ENCODE measurements at places on chromosomes 1 and 21.

GRCh38 chr1:46637444-46638083 lies 21.0 kb upstream of the MOB3C start:
- no peak for DNase-seq

DNA sequence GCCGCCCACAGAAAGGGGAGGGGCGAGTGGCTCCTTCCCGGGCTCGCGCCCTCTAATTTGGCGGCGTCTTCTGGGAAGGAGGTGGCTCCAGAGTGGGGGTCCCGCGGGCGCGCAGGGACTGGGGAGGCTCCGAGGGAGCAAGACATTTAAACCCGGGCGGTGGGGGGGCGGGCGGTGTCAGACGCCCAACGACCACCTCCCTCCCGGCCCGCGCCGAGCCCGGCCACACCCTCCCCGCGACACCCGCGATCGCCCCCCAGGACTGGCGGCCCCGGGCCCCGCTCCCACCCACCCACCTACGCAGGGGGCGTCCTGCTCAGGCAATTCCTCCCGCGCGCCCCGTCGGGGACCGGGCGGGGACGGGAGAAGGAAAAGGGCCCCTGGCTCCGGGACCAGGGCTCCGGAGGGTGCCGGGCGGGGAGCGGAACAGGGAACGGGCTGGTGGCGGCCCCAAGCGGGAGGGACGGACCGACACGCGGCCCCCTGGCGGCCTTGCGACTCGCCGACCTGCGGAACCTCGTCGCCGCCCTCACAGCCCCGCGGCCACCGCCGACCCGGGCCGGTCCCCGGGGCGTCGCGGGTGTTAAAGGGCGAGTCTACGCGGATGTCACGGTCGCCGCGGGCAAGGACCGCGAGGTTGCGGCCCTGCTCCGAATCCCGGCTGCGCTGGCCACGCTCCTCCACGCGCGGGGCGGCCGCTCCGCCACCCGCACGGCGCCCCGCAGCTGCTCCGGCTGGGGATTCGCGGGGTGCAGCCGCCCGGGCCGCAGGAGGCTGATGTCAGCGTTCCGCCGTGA lies 94.0 kb upstream of the FMN2 start:
- no peak for DNase-seq

GRCh38 chr1:182674346-182675246 lies 9.8 kb downstream of the RGS8 start:
- DNase-seq = no peak

- peak; percentile 69 for DNase-seq
These were observed 30.9 kb downstream of the SNAP47 start for GRCh38 chr1:227766015-227766634.

DNA sequence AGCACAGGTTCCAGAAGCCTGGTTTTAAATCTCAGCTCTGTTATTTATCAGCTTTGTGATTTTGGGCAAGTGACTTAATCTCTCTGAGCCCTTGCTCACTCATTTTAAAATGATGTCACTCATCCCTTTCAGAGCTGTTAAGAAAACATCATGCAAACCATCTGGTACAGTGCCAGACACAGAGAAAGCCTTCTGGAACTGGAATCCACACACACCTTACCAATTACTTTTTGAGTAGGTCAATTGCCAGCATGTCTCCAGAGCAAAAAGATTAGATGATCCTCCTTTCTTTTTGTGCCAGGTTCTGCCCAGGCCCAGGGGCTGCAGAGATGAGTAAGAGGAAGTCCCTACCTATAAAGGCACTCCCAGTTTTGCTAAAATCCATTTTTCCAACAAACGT lies 61.3 kb downstream of the ROR1 start:
- DNase-seq = no peak
